Right atrium auricular region (tissue), 2 donors: ENCODE measurements at places on chromosomes 5 and 9. TPM values are rescaled to one million over a fixed set of nuclear protein-coding genes. Genes with fewer than 3 reads are reported as not detected.

The C8G gene
- total RNA-seq: not detected

The PFN3 gene
- not detected for total RNA-seq

The AQP7 gene
- 74.9 TPM for total RNA-seq

The HSD17B4 gene
- total RNA-seq: 122 TPM

The SPINK4 gene
- not detected for total RNA-seq

The OTULINL gene
- total RNA-seq: 2.1 TPM

The BARHL1 gene
- total RNA-seq: not detected

The GNAQ gene
- 17.8 TPM for total RNA-seq

The IL33 gene
- 24.4 TPM for total RNA-seq

The SPINK6 gene
- not detected for total RNA-seq

The GARIN3 gene
- not detected for total RNA-seq

The PRRX2 gene
- 6.9 TPM for total RNA-seq

The IFNB1 gene
- not detected for total RNA-seq

The GDF9 gene
- total RNA-seq: 0.20 TPM

The OTP gene
- not detected for total RNA-seq

The DAP gene
- 65.8 TPM for total RNA-seq

The TAF11L10 gene
- not detected for total RNA-seq

The ACOT12 gene
- total RNA-seq: not detected

The MEIKIN gene
- not detected for total RNA-seq

The ADCY2 gene
- total RNA-seq: not detected

The CDH12 gene
- not detected for total RNA-seq

The GFPT2 gene
- total RNA-seq: 27.2 TPM

The TMEM203 gene
- 31.4 TPM for total RNA-seq

The ARL14EPL gene
- not detected for total RNA-seq

The PNPLA7 gene
- 4.4 TPM for total RNA-seq

The BAG1 gene
- total RNA-seq: 162 TPM

The GPR151 gene
- total RNA-seq: not detected

The DMRTA1 gene
- 0.43 TPM for total RNA-seq

The CNTRL gene
- total RNA-seq: 6.0 TPM

The PCDHA9 gene
- total RNA-seq: not detected

The LHX6 gene
- total RNA-seq: 2.8 TPM

The PCDHGA6 gene
- 5.3 TPM for total RNA-seq

The PIP5KL1 gene
- 0.20 TPM for total RNA-seq

The CENPK gene
- total RNA-seq: not detected

The FAM200C gene
- 3.3 TPM for total RNA-seq

The MCTP1 gene
- total RNA-seq: 5.1 TPM

The IFNA13 gene
- not detected for total RNA-seq

The SCGB3A2 gene
- total RNA-seq: not detected

The STXBP1 gene
- total RNA-seq: 44.9 TPM

The PCDHGA11 gene
- total RNA-seq: 4.5 TPM

The PCDHGB3 gene
- 5.4 TPM for total RNA-seq

The NPR3 gene
- total RNA-seq: 51.0 TPM

The RNF180 gene
- 17.8 TPM for total RNA-seq

The SVEP1 gene
- total RNA-seq: 12.7 TPM

The SPOCK1 gene
- 59.8 TPM for total RNA-seq

The ZNF354C gene
- 2.7 TPM for total RNA-seq

The OR1J2 gene
- total RNA-seq: not detected

The IFNK gene
- total RNA-seq: not detected

The NREP gene
- total RNA-seq: 22.9 TPM

The ARHGEF37 gene
- total RNA-seq: 11.0 TPM

The SMIM33 gene
- not detected for total RNA-seq

The ABO gene
- total RNA-seq: 1.1 TPM

The LEAP2 gene
- total RNA-seq: 1.1 TPM

The GMCL2 gene
- not detected for total RNA-seq

The ZFP62 gene
- 10.6 TPM for total RNA-seq

The STOM gene
- 152 TPM for total RNA-seq
